ENCODE measurements at places on chromosomes 1 and 21. TPM values are rescaled to one million over a fixed set of nuclear protein-coding genes. Genes with fewer than 3 reads are reported as not detected.

The BGLAP gene
- total RNA-seq: 0.50 TPM

The PLA2G2D gene
- not detected for total RNA-seq

The HCN3 gene
- 1.0 TPM for total RNA-seq

The CLDN17 gene
- not detected for total RNA-seq

The GORAB gene
- 27.6 TPM for total RNA-seq

The CELA3B gene
- total RNA-seq: not detected

The AIDA gene
- total RNA-seq: 50.8 TPM

The BRINP3 gene
- 18.8 TPM for total RNA-seq

The PFKL gene
- total RNA-seq: 125 TPM

The CR1L gene
- total RNA-seq: not detected

The PSMD4 gene
- total RNA-seq: 240 TPM

The BRDT gene
- total RNA-seq: not detected

The SERTAD4 gene
- total RNA-seq: 0.17 TPM

DNA sequence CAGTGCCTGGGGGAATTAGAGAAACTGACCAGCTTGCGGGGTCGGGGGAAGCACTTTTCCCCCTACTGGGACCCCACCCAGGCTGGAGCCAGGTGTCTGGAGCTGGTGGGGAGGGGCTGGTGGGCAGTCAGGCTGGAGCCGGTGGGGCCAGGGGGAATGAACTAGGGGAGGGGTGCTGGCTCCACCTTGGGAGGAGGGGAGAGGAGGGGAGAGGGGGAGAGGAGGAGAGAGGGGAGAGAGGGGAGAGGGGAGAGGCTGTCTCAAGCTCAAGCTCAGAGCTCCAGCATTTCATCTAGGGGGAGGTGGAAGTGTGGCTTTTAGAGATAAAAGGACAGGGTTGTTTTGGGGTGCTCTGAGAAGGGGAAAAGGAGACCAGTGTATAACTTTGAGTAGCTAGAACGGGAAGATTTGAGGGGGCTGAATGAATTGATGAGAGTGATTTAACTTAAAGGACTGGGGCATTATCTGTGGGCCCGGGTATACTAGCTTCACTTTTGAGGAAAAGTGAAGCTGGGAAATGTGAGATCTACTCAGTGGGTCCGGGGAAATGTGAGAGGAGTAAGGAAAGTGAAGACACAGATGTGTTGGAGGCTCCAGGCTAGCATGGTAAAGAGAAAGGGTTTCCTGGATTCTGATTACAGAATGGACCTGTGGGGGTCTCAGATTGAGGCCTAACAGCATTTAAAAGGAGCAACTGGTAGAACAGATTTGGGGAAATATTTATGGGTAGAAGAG lies 2.8 kb downstream of the EFNA1 start:
- no peak for DNase-seq

DNA sequence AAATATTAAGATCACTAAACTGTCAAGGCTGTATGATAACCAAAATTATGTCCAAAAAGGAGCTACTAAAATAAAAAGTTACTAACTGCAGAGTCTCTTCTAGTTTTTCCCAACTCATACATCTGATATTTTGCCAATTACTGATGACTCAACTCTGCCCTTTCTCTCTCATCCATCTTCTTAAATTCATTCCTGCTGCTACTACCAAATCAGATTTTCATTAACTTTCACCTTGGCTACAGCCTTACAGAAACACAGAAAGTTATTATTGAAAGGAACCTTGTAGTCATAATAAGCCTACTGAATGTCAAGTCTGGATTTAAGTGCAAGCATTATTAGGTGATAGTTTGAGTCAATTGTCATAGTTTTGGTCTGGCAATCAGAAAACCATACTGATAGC lies 273.1 kb downstream of the DPYD start:
- peak; percentile 75 for DNase-seq

DNA sequence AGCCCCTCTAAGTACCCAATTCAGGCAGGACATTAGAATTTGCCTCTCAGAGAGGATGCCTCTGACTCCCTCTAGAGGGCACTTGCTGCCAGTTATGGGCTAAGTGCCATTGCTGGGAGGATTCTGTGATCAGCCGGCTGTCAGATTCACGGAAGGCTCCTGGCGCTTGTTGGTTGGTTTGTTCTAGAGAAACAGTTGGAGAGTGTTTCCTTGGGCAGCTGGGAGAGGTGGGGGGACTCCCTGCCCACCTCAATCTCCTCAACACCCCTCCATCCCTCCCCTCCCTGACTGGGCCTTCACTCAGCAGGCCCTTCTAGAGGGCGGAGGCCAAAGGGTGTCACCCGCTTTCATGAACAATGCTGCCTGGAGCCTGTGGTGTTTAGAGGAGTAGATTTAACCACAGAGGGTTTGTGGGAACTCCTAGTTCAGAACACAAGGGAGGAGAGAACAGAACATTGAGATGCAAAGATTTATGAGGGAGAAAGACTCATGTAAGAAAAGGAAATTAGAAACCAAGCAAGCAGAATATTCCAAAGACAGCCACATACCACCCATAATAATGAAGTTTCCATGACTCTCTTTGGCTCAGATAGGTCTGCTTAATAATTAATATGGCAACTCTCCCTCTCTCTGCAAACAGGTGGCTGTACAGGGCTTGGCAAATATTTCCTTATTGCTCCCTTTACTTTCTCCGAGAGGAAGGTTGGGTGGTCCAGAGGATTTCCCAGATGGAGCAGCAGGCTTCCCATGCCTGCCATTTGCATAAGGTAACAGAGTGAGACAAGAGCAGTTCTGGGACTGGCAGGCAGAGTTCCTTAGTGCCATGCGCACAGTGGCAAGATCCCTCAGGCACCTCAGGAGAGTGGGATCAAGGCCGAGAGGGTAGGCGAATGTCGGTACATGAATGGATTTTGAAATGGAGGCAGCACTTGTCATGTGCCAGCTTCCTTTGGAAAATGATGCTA lies 30.0 kb upstream of the ACP6 start:
- DNase-seq: peak; percentile 73

DNA sequence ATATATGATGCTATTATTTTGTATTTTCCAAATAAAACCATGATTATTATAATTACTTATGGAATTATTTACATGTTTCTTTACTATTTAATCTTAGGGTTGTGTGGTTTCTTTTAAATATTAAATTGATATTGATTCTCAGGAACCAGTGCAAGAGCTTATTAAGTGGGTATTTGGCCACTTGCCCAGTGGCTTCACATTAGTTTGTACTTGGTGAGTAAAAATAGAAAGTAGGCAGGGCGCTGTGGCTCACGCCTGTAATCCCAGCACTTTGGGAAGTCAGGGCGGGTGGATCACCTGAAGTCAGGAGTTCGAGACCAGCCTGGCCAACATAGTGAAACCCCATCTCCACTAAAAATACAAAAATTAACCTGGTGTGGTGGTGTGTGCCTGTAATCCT lies 497.1 kb downstream of the PTPRC start:
- DNase-seq: no peak

- peak; percentile 75 for DNase-seq
These were observed 73.7 kb downstream of the SPATA46 start for GRCh38 chr1:162303004-162303344.

GRCh38 chr1:154759196-154759595 lies 110.9 kb downstream of the KCNN3 start:
- DNase-seq: no peak

- DNase-seq: peak; percentile 44
These were observed 3.6 kb downstream of the NIBAN1 start for GRCh38 chr1:184970691-184971161.

DNA sequence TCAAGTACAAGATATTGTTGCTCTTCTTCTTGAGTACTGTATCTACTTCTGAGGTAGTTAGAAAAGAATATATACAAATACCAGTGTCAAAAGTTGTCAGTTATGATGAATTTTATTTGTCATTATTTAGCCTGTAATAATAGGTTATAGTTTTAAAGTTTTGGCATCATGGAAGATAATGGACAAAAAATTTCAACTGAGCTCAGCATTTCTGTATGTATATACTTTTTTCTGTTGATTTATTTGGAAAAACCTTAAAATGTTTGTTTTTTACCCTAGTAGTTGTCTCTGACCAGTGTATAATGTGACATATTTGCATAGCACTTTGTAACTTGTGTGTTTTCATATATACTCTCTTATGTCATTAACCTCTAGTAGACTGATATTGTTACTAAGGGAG lies 11.1 kb downstream of the SLC35A3 start:
- no peak for DNase-seq

GRCh38 chr1:43973981-43974442 lies 748 bp upstream of the ATP6V0B start:
- DNase-seq: no peak

DNA sequence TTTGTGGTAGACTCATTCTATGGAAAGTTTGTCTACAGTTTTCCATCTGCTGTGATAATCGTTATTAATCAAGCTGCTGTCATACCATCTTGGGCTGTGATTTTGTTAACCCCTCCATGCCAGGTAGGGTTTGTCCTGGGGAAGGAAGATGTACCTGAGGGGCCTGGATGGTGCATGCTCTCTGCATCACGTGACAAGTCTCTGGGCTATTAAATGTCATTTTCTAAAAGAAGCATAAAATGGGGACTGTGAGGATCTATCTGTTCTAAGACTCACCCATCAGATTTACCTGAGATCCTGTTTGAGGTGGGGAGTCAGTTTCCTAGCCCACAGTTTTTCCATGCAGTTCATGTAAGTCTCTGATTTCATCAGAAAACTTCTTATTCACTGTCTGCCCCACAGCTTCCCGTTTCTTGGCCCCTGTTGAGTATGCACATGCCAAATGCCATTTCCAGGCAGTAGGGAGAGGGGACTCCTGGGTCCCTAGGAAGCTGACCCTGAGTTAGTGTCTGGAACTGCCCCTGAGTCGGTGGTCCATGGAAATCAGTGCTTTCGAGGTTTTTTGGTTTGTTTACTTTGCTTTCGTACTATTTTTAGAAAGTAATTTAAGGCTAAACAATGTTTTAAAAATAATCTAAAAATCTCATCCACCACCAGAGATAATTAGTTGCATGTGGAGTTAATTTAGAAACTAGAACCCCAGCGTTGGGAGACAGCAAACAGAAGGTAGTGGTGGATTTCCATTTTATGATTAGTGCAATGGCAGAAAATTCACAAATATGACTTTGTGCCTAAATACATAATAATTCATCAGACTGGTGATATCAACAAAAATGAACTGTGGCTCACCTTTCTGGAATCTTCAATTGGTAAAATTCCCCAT lies 46.7 kb downstream of the ZBTB18 start:
- DNase-seq: no peak

DNA sequence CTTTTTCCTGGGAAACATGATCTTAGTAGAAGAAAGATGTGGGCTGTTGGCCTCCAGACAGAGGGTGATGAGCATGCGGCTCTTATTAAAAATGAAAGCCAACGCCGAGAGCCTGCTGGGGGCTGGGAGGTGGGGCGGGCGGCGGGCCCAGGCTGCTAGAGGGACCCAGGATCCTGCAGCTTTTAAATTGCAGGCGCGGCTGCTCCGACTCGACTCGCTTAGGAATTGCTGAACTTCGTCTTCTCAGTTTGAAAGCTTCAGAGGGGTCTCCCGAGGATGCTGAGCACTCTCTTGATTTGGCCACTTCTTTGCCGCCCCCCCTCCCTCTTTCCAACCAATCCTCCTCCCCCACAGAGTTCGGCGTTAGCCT lies 1.2 kb downstream of the AGPAT3 start:
- peak; percentile 56 for DNase-seq

- peak; percentile 43 for DNase-seq
These were observed 53.6 kb downstream of the SLC45A1 start for GRCh38 chr1:8371372-8371991.

- DNase-seq: no peak
These were observed 10.0 kb upstream of the FCMR start for GRCh38 chr1:206931709-206932108.

- DNase-seq: peak; percentile 22
These were observed 411 bp downstream of the FAM229A start for GRCh38 chr1:32361674-32362473.

GRCh38 chr1:221448585-221449175 lies 293.2 kb downstream of the DUSP10 start:
- DNase-seq: no peak

DNA sequence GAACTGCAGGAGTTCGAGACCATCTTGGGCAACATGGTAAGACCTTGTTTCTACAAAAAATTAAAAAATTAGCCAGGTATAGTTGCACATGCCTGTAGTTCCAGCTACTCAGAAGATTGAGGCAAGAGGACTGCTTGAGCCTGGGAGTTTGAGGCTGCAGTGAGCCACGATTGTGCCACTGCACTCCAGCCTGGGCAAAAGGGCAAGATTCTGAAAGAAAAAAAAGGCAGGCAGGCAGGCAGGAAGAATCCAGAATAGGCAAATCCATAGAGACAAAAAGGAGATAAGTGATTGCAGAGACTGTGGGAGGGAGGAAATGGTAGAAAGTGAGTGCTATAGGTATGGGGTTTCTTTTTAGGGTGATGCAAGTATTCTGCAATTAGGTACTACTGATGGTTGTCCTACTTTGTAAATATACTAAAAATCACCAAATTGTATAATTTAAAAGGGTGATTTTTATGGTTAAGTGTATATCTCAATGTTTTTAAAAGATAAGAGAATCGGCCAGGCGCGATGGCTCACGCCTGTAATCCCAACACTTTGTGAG lies 29.4 kb downstream of the ZZZ3 start:
- DNase-seq: no peak

DNA sequence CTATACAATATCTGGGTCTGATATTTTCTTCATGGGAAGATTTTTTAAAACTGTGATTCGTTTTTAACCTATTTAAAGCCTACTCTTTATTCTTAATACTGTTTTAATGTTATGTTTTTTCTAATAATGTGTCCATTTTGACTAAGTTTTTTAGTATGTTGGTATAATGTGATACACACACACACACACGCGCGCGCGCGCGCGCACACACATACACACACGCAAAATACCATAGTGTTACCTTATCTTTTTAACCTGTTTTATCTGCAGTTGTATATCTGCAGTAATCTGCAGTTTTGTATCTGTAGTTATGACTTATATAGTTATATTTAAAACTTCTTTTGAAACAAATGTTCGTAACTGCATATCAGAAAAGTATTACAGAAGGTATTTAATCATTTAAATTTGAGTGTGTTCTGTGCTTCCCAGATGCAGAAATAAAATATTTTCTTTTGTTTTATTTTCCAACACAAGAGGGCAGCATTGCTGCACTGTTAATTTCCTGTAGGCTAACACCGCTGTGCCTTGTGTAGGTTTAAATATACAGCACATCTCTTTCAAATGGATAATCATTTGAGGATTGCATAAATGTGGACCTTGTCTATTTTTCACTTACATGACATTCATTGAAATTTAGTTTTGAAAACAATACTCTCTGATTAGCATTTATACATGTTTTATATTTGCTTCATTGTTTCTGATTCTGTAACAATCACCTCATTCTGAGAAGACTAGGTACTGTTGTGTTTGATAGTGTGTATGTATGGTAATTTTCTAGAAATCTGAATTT lies 166.1 kb downstream of the PDE4B start:
- peak; percentile 30 for DNase-seq

DNA sequence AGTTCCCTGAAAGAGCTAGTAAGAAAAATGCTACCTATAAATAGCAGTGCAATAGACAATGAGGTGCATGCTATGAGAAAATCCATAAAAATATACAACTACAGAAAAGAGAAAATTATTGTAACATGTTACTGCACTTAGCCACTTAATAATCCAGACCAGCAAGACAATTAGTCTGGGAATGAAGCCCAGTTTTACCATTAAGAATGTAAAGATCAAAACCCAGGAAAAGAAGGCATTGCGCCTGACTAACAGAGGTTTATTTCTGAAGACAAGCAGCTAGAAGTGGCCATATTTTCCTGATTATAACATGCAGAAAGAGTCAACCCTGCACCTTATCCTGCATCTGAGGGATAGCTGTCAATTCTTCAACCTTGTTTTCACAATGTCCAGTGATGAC lies 276.4 kb upstream of the PRMT6 start:
- DNase-seq: peak; percentile 34
